ENCODE measurements at places on chromosomes 13 and 19.

- no peaks in the 10 kb centered on the region for H3K27me3 ChIP-seq
- H3K4me3 ChIP-seq: no peak overlapping the region
- peak; percentile 44 for DNase-seq
- H3K36me3 ChIP-seq: peaks cover 67% of the 10 kb centered on the region
- peaks cover 9% of the 10 kb centered on the region for H3K4me1 ChIP-seq
Measured at GRCh38 chr19:36060430-36060829, 5.7 kb downstream of the WDR62 start.

- H3K27me3 ChIP-seq: no peaks in the 10 kb centered on the region
- DNase-seq: no peak
- H3K27ac ChIP-seq: no peak overlapping the region
- H3K36me3 ChIP-seq: no peaks in the 10 kb centered on the region
Measured at GRCh38 chr19:29764361-29764760, 47.4 kb upstream of the CCNE1 start.

GRCh38 chr19:53772943-53773342, 51.2 kb downstream of the NLRP12 start:
- no peak for DNase-seq
- H3K27ac ChIP-seq: no peak overlapping the region
- H3K4me3 ChIP-seq: no peak overlapping the region
- H3K4me1 ChIP-seq: peaks cover 3% of the 10 kb centered on the region

DNA sequence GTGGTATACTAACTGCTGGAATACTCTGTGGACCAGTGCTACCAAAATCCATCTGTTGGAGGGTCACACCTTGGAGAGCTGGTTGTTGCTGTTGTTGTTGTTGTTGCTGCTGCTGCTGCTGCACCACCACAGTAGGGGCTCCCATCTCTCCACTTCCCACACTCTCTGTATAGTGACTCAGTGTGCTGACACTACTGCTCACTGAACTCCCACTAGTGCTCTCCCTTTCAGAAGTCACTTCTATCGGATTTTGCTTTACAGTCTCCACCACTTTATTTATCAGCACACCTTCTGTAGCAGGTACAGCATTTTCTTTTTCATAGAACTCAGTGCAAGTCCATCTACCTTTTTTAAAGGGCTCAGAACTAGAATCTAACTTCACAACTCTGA, 1.7 kb downstream of the TSC22D1 start:
- DNase-seq: peak; percentile 38
- peaks cover 10% of the 10 kb centered on the region for H3K36me3 ChIP-seq

GRCh38 chr19:51111606-51112005, 3.4 kb upstream of the CTU1 start:
- H3K36me3 ChIP-seq: peaks cover 17% of the 10 kb centered on the region
- no peaks in the 10 kb centered on the region for H3K27me3 ChIP-seq
- H3K4me3 ChIP-seq: no peak overlapping the region
- no peak overlapping the region for H3K27ac ChIP-seq
- peaks cover 28% of the 10 kb centered on the region for H3K4me1 ChIP-seq

- no peak for DNase-seq
- peaks cover 4% of the 10 kb centered on the region for H3K27me3 ChIP-seq
- peak overlapping the region; percentile 98 for H3K27ac ChIP-seq
- peak overlapping the region; percentile 98 for H3K4me3 ChIP-seq
- H3K36me3 ChIP-seq: peaks cover 50% of the 10 kb centered on the region
Measured at GRCh38 chr19:58544591-58545285, 874 bp downstream of the TRIM28 start.

GRCh38 chr19:10551698-10552301, 8.1 kb downstream of the ATG4D start:
- DNase-seq: peak; percentile 62
- H3K27ac ChIP-seq: peak overlapping the region; percentile 83
- no peaks in the 10 kb centered on the region for H3K27me3 ChIP-seq
- peaks cover 90% of the 10 kb centered on the region for H3K36me3 ChIP-seq
- H3K4me1 ChIP-seq: peaks cover 51% of the 10 kb centered on the region
- H3K4me3 ChIP-seq: no peak overlapping the region

GRCh38 chr13:96710166-96710862, 284.0 kb downstream of the OXGR1 start:
- DNase-seq: no peak
- H3K4me3 ChIP-seq: no peak overlapping the region
- H3K27ac ChIP-seq: no peak overlapping the region
- H3K27me3 ChIP-seq: no peaks in the 10 kb centered on the region
- H3K36me3 ChIP-seq: no peaks in the 10 kb centered on the region

GRCh38 chr19:13951799-13952153, 533 bp upstream of the DCAF15 start:
- H3K27me3 ChIP-seq: no peaks in the 10 kb centered on the region
- peak overlapping the region; percentile 94 for H3K4me3 ChIP-seq
- H3K27ac ChIP-seq: peak overlapping the region; percentile 94
- peaks cover 31% of the 10 kb centered on the region for H3K36me3 ChIP-seq
- peaks cover 22% of the 10 kb centered on the region for H3K4me1 ChIP-seq
- no peak for DNase-seq

DNA sequence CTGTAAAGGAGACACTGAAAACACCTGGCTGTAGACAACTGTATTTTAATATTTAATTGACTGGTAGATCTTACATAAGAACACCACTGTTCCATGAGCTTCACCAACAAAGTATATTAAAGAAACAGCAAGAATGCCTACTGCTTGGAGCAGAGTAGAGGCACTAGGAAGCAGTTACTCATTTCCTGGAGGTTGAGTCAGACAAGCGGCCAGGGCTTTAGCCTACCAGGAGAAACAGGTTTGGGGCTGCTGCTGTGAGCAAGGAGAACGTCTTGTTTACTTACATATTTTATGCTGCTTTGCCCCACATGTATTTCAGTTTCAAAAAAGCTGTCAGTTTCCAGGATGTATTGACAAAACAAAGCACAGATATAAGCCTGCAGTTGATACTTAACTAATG, 33.4 kb downstream of the ALG5 start:
- H3K27ac ChIP-seq: peak overlapping the region; percentile 55
- no peak overlapping the region for H3K4me3 ChIP-seq
- no peak for DNase-seq
- H3K36me3 ChIP-seq: peaks cover 86% of the 10 kb centered on the region

DNA sequence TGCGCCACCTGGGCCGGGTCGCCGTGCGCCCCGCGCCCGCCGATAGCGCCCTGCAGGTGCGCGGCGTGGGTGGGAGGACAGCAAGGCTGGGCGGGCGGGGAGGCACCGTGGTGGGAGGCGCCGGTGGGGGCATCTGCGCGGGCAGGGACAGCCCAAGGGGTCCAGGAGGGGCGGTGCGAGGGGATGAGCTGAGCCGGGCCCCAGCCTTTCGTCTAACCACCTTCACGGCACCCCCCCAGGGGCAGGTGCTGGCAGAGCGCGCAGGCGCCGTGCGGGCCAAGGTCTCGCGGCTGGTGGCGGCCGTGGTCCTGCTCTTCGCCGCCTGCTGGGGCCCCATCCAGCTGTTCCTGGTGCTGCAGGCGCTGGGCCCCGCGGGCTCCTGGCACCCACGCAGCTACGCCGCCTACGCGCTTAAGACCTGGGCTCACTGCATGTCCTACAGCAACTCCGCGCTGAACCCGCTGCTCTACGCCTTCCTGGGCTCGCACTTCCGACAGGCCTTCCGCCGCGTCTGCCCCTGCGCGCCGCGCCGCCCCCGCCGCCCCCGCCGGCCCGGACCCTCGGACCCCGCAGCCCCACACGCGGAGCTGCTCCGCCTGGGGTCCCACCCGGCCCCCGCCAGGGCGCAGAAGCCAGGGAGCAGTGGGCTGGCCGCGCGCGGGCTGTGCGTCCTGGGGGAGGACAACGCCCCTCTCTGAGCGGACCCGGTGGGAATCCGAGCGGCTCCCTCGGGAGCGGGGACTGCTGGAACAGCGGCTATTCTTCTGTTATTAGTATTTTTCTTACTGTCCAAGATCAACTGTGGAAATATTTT, 3.1 kb downstream of the KISS1R start:
- H3K27ac ChIP-seq: peak overlapping the region; percentile 87
- peak; percentile 81 for DNase-seq
- peak overlapping the region; percentile 69 for H3K4me3 ChIP-seq
- no peaks in the 10 kb centered on the region for H3K36me3 ChIP-seq
- H3K4me1 ChIP-seq: peaks cover 22% of the 10 kb centered on the region
- peaks cover 2% of the 10 kb centered on the region for H3K27me3 ChIP-seq

- H3K27me3 ChIP-seq: peaks cover 17% of the 10 kb centered on the region
- DNase-seq: no peak
- no peak overlapping the region for H3K27ac ChIP-seq
- H3K4me1 ChIP-seq: no peaks in the 10 kb centered on the region
- no peaks in the 10 kb centered on the region for H3K36me3 ChIP-seq
Measured at GRCh38 chr13:75927183-75927669, 291.1 kb downstream of the LMO7 start.

- no peaks in the 10 kb centered on the region for H3K4me1 ChIP-seq
- no peak for DNase-seq
- H3K27ac ChIP-seq: no peak overlapping the region
- peaks cover 21% of the 10 kb centered on the region for H3K27me3 ChIP-seq
- H3K4me3 ChIP-seq: no peak overlapping the region
Measured at GRCh38 chr13:44421853-44422525, 48.4 kb downstream of the SERP2 start.

DNA sequence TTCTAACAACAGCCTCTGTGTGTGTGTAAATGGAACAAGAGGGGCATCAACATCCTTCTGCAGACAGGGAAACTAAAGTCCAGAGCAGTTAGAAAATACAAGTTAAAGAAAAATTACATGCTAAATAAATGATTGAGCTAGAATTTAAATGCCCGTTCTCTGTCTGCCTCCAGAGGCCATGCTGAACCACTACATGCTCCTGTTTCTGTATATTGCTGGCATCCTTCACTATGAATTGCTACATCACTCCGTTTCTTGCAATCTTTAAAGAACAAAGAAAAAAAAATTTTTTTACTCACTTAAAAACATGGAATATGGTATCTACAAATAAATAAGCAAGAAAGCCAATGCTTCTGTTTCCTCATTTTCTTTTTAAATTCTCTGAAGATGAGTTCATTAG, 47.9 kb downstream of the DCT start:
- H3K27ac ChIP-seq: no peak overlapping the region
- H3K27me3 ChIP-seq: no peaks in the 10 kb centered on the region
- no peaks in the 10 kb centered on the region for H3K36me3 ChIP-seq
- no peak for DNase-seq
- H3K4me1 ChIP-seq: peaks cover 42% of the 10 kb centered on the region

GRCh38 chr19:30029721-30030510, 87.9 kb downstream of the URI1 start:
- peaks cover 90% of the 10 kb centered on the region for H3K36me3 ChIP-seq
- DNase-seq: no peak
- no peak overlapping the region for H3K4me3 ChIP-seq
- no peaks in the 10 kb centered on the region for H3K27me3 ChIP-seq

DNA sequence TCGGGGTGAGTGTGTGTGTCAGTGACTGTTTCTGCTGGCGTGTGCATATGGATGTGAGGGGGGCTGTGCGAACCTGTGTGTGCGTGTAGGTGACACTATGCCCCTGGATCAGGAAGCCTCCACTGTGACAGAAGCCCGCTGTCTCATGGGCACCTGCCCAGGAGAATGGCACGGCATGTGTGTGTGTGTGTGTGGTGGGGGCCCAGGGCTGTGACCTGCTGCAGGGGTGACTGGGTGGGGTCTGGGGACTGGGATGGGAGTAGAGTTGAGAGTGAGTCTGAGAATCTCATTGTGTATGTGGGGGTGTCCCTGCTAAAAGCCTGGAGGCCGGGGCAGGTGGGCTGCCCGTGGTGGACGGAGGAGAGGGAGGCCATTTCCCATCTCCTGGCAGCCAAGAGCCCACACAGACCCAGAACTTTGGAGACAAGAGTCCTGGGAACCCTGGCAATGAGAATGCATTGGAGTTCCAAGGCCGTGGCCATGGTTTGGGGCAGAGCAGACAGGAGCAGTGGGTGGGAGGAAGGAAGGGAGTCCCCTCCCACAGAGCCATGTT, 6.4 kb upstream of the TPM4 start:
- H3K4me1 ChIP-seq: peaks cover 35% of the 10 kb centered on the region
- no peaks in the 10 kb centered on the region for H3K27me3 ChIP-seq
- H3K36me3 ChIP-seq: no peaks in the 10 kb centered on the region
- H3K4me3 ChIP-seq: no peak overlapping the region
- DNase-seq: no peak

- no peaks in the 10 kb centered on the region for H3K36me3 ChIP-seq
- H3K4me3 ChIP-seq: no peak overlapping the region
Measured at GRCh38 chr13:49388091-49388635, 55.7 kb downstream of the CAB39L start.

DNA sequence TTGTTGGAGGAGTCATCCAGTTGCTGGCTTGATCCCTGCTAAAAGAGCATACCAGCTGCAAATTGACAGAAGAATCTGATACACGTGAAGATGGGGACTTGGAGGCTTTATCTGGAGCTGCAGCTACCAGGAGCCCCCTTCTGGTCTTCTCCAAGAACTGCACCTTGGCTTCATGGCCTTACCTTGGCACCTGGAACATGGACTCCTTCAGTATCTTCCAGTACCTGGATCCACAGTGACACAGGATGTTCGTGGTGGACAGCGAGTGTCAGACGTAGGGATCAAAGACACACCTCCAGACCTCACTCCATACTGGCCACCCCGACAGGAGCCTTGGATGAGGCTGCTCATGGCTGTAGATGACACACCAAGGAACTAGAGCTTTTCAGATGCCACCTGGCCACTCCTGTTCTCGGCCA, 9.9 kb upstream of the ACSBG2 start:
- H3K36me3 ChIP-seq: no peaks in the 10 kb centered on the region
- no peaks in the 10 kb centered on the region for H3K4me1 ChIP-seq
- H3K27me3 ChIP-seq: no peaks in the 10 kb centered on the region
- no peak overlapping the region for H3K4me3 ChIP-seq
- peak; percentile 66 for DNase-seq

GRCh38 chr13:59750860-59751259, 412.9 kb downstream of the DIAPH3 start:
- H3K4me3 ChIP-seq: no peak overlapping the region
- H3K27me3 ChIP-seq: peaks cover 3% of the 10 kb centered on the region
- peaks cover 16% of the 10 kb centered on the region for H3K4me1 ChIP-seq
- DNase-seq: no peak
- H3K36me3 ChIP-seq: no peaks in the 10 kb centered on the region

DNA sequence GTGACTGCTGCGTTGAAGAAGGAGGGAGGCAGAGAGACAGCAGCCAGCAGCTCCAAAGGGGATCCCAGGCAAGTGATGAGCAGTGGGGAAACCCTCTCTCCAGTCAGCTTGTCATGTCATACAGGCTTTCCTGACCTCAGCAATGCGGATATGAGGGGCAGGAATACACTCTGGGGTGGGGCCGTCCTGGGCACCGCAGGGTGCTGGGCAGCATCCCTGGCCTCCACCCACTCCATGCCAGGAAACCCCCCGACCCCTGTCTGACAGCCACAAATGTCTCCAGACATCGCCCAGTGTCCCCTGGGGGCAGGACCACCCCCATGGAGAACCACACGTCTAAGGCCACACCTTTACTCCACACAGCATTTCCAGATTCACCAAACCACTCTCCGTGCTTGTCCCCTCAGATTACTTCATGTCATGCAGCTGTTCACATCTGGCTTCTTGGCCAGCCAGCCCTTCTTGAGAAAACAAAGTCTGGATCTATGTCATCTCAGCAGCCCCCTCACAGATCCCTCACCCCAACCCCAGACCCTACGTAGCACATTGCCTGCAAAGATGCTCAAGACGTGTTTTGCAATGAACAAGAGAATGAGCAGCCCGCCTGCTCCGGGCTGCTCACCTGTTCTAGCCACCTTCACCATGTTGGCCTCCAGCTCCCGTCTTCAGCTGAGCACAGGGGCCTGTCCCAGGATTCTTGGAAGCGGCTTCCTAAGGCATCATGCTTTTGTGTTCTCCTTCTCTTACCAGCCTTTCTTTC, 46.5 kb downstream of the RFX2 start:
- peaks cover 2% of the 10 kb centered on the region for H3K27me3 ChIP-seq
- no peak for DNase-seq
- H3K4me1 ChIP-seq: peaks cover 74% of the 10 kb centered on the region
- H3K27ac ChIP-seq: peak overlapping the region; percentile 39
- H3K36me3 ChIP-seq: no peaks in the 10 kb centered on the region
